ENCODE measurements at places on chromosomes 1 and 21.
A peak's percentile ranks its signal among the peaks of the same experiment; 100 is the strongest.

GRCh38 chr21:37348664-37349063 is 17.9 kb upstream of the DYRK1A start:
- peak; percentile 11 for DNase-seq

DNA sequence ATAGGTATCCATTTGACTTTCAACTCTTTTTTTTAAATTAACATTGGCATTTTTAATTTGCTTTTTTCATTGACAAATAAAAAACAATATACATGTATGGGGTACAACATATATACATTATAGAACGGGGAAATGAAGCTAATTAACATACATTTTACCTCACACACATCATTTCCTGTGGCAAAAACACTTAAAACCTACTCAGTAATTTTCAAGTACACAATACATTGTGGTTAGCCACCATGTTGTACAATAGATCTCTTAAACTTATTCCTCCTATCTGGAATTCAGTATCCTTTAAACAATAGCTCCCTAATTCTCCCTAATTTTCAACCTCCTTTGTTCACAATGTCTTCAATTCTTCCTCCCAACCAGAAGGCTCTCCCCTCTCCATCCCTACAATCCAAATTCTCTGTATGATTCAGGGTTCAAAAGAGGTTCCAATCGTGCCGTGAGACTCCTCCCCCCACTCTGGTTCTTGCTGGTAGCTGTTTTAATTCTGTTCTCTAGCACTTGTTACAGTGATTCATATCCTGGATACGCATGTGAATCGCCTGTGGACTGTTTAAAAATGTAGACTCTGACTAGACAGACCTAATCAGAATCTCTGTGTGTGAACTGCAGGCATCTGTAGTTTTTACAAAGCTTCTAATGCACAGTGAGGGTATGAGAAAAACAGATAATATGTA is 87.6 kb upstream of the DUSP10 start:
- DNase-seq = no peak

DNA sequence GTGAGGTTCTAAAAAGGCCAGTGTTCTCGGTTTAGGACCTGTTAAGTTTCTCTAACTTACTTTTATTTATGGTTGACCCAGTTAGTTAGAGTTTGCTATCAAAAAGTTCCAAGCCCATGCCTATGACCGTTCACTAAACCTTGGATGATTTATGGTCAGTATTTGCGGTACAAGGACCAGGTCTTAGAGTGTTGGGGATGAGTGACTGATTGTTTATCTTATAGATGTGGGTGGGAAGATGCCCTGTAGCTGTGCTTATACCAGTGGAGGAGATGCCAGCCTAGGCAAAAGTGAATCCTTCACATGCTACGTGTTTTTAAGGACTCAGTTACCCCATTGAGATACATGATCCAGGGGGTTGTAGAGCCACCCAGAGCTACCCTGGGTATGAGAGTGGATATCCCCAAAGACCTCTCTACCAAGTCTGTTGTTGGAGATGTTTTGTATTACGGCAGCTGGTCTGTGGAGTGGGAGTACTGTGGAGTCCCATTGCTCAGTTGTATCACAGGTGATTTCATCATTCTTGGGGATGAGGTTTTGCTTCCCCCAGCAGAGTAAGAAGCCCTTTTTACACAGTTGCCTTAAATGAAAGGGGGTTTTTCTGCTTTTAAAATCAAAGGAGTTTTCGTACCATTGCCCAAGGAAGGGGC is 2.1 kb downstream of the SLC22A15 start:
- no peak for DNase-seq

DNA sequence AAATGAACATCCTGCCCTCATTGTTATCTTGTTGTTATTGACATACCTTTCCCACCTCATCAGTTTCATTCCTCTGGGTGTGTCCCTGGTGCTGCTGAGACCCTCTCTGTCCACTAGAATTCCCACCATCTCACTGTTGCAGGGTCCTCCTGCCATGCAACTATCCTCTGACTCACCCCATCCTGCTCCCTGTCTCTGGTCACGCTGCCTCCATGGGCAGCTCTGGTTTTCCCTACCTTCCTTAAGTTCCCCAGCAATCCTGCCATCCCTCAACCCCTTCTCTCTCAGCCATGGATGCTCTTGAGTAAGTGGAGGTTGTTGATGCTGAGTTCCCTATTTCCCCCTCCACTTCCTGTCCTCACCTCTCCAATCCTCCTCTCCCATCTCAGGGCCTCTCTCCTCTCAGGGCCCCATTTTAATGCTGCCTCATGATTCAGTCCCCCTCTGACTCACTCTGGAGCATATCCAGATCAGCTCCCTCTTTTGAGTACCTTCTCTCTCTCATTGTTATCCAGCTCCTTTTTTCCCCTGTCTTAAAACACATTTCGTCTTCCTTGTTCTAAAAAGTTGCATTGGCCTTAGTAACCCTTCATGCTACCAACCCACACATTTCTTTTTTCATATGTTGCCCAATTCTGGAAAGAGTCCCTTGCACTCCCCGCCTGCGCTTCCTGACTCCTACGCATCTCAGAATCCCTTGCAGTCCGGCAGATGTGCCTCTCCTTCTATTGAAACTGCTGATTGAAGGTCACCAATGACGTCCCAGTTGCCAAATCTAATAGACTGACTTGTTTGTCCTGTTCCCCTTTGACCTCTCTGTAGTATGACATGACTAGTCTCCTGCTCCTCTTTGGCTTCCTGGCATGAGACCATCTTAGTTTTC is 92.0 kb downstream of the CNIH3 start:
- DNase-seq = no peak

- no peak for DNase-seq
Observed at GRCh38 chr21:39710866-39711265, 34.1 kb upstream of the IGSF5 start.

DNA sequence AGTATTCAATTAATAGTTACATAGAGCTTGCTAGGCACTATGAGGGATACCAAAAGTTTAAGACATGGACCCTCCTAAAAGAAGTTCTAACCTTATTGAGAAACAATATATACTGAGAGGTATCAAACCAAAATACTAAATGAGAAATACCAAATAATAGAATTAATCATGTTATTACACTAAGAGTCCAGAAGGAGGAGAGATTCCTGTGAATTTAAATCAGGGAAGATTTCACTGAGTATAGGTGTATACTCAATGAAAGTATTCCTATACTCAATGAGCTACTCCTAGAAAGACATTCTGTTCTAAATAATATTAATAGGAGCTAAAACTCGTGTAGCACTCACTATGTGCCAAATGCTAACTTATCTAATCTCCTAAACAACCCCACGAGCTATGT is 9.4 kb downstream of the CR1L start:
- no peak for DNase-seq

DNA sequence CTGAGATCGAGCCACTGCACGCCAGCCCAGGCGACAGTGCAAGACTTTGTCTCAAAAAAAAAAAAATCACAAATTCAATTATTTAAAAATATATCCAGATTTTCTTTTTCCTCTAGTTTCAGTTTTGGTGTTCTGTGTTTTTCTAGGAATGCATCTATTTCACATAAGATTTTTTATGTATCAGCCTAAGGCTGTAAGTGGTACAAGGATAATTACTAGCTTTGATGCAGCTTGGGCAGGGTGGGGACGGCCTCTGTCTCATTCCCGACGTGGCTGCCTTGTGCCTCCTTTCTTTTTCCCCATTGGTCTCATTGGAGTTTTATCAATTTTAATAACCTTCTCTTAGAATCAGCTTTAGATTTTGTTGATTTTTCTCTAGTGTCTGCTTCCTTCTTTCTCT is 6.9 kb downstream of the CCDC27 start:
- DNase-seq = no peak

DNA sequence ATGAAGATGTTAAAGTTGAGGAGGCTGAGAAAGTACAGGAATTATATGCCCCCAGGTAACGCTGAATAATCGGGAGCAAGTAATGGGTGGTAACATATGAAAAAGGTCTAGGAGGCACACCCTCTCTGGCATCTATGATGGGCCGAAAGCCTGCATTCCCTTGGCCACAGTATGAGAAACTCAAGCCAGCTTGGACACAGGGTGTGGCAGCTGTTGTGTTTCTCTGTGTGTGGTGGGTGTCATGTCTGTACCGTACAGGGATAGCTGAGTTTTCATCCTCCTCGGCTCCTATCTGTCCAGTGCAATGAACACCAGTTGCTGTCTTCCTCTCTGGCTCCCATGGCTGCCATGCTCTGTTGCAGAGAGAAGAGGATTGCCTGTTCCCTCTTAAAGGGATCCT is 32.9 kb downstream of the NBPF3 start:
- DNase-seq = no peak

GRCh38 chr1:202852163-202852904 is 36.6 kb downstream of the RABIF start:
- peak; percentile 86 for DNase-seq

Measured in NCI-H82 (cell line).